ENCODE measurements at places on chromosomes 7 and 10.
A peak's percentile ranks its signal among the peaks of the same experiment; 100 is the strongest.

- no peak for DNase-seq
Measured at GRCh38 chr10:3950676-3951275, 165.8 kb upstream of the KLF6 start.

DNA sequence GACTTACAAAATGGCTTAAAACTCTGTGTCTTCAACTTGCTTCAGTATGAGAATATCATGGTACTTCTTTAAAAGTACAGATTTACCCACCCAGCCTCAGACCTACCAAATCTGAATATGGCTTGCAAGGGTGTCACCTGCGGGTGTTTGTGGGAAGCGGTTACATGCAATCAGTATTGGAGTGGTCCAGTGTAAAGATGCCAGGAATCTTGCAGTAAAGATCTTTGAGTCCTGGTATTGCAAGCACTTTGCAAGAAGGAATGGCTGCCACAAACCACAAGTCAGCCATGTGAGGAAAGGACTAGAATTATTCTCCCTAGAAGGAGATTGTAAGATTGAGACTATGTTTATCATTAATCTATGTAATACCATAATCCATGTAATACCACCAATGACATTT lies 115.1 kb downstream of the PON1 start:
- no peak for DNase-seq

GRCh38 chr7:101940830-101941229 lies 123.4 kb downstream of the CUX1 start:
- DNase-seq = peak; percentile 40

DNA sequence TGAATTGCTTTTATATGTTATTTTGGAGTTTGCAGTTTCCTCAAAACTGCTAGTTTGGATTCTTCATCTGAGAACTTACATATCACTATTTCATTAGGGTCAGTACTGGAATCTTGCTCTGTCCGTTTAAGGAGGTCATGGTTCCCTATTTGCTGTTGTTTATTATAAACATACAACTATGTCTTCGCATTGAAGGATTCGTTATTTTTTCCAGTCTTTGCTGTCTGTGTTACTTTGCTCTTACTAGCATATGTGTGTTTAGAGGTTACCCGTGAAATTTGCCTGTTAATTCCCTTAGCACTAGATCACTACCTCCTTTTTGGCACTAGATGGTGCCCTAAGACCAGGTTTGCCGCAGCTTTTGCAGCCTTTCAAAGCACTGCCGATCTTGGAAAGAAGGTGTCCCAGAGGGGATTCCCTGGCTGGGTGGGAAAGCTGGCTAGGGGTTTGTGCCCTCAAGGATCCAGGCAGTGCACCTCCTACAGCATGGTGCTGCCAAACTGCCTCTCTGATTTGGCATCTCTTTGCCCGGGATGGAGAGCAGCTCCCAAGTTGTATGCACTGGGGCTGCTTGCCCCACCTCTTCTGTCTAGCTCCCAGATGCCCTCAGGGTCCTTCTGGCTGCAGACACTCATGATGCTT lies 103.1 kb upstream of the APBB1IP start:
- DNase-seq = peak; percentile 53

- DNase-seq = no peak
Measured at GRCh38 chr7:15199482-15199881, 296.9 kb upstream of the DGKB start.

DNA sequence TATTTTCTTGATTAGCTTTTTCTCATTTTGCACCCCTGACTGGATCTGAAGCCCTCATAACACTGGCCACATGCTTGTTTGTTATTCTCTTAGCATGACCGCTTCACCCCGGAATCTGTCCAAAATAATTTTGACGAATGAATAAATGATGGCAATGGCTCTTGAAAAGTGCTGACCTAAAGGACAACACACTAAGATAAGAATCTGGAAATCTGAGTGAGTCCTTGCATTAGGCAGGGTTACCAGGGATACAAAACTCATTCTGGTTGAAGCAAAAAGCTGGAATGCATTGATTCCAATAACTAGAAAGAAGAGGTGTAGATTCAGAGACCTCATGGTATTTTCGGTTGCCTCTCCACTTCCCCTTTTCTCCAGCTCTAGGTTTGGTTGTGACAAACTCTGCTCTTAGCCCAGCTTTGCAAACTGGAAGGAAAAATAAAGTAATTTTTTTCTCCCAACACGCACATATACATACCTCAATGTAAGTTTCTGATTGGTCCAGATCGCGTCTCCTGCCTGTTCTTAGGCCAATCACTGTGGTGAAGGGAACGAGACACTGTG lies 157.4 kb downstream of the SKIDA1 start:
- no peak for DNase-seq

DNA sequence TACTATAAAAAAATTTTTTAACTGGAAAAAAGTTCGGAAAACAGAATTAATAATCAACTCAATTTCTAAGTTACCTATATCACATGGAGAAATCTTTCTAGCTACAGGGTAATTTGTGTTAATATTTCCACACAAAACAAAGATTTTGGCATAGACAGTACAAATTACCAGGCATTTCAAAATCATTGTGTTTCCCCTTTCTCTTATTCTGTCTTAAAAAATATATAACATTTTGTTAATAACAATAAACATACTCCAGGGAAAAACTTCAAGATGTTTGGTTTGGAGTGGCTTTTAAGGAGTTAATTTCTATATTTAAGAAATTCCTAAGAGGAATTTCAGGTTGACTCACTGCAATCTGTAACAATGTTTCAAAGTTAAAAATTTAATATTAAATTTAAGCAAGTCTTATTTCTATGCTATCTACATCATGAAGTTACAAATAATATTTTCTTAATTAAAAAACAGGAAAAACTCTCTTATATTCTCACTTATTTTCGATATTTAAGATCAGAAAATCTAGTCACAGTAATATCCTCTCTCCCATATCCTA lies 132.6 kb downstream of the NRBF2 start:
- DNase-seq = no peak

DNA sequence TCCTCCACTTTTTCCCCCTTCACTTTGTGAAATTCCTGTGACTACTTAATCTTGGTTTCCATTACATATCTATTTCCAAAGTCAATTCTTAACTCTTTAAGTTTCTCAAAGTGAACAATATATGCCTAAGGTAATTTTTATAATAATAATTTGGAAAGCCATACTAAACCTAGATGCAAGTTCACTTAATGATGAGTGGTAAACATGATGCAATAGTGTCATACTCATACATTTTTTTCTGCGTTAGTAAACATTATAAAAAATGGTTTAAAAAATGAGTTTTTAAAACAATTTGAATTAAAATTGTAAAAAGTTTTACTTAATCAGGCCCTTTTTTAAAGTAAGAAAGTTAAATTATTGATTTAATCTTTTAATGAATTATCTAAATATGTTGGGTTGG lies 659.4 kb upstream of the FZD8 start:
- no peak for DNase-seq

DNA sequence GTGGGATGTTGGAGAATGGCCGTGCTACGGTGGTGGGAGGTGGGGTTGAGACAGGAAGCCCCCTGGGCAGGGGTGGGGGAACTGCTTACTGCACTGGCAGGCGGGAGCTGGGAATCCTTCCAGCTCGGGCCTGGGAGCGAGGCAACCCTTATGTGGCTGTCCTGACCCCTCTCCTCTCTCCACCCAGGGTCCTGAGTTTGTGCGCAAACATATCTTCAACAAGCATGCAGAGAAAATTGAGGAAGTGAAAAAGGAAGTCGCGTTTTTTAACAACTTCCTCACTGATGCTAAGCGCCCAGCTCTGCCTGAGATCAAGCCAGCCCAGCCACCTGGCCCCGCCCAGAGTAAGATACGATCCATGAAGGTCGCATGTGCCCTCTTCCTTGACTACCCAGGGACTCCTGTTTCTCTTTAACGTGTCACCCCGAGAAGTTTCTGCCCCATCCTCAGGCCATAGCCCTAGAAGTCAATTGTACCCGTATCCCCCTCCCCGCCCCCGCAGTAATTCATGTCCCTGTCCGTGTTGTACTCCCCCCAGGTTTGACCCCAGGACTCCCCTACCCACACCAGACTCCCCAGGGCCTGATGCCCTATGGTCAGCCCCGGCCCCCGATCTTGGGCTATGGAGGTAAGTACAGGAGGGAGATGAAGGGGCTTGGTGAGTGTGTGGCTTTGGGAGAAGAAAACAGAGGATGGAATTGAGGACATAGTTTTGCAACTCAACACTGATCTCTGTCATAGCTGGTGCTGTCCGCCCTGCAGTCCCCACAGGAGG lies 1.8 kb downstream of the UFSP1 start:
- DNase-seq = no peak

DNA sequence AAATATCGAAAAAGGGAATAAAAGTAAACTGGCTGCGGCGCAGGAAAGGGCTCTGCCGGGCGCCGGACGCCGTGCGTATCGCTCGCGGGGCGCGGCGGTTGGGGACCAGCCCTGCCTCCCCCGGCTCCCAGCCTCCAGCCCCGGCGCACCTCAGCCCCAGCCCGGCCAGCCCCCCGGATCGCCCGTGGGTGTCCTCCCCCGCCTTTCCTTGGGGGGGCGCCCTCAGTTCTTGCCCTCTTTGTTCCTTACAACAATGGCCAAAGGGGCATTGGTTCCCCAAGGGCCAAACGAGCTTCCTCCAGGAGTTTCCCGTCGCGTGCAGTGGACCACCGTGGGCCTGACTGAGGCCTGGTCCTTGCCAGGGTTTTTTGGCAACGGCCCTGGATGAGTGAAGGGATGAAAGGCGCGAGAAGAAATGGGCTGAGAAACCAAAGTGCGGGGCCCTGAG lies 1.2 kb downstream of the MACROH2A2 start:
- DNase-seq = peak; percentile 45

GRCh38 chr7:44066111-44066460 lies 719 bp upstream of the PGAM2 start:
- DNase-seq = no peak

DNA sequence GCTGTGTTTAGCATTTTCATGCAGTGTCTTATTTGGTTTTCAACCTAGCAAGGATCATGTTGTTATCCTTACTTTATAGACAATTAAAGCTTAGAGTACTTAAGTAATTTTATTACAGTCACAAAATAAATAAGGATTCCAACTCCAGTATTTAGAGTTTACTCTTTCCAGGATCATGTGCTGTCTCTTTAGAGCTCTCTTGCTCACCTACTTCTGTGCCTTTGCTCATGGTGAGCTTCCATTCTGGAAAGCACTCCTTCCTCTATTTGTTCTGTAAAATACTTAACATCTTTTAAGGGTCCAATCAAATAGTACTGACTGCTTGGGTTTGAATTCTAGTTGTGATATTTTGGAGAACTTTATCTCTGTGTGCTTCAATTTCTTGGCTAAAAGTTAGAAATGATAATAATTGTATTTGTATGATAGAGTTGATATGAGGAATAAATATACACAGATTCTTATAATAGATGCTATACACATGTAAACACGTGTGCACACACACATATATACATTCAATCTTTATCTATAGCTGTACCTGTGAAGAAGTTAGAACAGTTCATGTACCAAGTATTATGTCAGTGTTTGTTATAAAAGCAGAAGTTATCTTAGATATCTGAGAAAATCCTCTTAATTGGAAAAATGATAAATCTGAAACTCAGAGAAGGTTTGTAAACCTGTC lies 18.2 kb upstream of the CALCR start:
- no peak for DNase-seq

GRCh38 chr10:84328418-84329195 lies at the start of gene CCSER2:
CCSER2 (plus strand) TSS chr10:84328589; CDS start chr10:84371053, 42,464 bp downstream.
- peak; percentile 100 for DNase-seq

DNA sequence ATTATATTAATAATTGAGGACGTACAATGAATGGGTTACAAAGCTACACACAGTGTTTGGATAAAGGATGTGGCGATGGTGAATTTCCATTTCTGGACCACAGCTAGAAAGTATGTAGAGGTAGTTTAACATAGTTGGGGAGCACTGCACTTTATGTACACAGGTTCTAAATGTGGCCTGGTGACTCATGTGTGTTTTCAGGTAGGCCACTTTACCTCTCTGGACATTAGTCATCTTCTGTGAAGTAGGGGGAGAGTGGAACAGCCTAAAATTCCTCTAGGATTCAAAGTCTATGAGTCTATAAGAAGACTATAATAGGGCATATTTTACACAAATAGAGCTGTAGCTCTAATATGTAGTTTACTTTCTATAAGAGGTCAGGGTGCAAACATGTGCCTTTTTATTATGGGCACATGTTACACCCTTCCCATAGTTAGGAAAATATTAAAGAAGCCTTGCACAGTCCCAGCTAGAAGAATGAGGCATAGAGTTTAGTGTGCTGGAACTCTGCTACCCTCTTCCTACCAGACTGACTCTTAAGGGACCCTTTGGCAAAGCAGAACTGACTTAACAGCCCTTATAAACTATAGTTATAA lies 594.9 kb downstream of the LRMDA start:
- no peak for DNase-seq

DNA sequence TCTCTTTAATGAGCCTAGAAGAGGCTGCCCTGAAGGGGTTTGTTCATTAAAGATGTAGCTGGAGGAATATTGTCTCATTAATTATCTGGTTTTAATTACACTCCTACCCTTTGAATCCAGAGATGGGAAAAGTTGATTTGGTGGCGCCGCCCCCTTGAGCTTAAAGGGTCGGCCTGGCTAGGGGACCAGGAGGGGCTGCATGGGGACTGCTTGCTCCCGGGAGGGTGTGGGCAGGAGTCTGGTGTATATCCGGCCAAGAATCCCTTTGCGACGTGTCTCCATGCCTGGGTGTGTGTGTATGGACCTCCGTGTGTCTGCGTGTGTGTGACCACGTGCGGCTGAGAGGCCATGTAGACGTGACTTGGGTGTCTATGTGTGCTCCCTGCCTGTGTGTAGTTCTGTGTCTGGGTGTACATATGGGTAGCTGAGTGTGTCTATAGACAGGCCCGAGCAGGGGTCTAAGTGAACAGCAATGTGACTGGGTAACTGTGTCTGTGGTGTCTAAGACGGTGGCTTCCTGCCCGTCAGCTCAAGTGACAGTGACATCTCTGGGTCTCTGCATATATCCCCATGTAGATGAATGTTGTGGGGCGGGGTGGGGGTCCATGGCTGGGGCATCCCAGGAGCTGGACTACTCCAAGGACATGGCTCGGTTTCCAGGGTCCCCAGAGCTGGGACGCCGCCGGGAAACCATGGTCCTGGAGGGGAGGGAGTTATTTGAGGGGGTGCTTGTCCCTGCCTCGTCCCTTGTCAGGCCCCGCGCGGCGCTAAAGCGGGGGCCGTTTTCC lies 10.7 kb downstream of the LBX1 start:
- peak; percentile 18 for DNase-seq

- DNase-seq = no peak
Measured at GRCh38 chr10:58897708-58898107, 278.7 kb upstream of the PHYHIPL start.

GRCh38 chr7:40815512-40815911 lies 680.7 kb downstream of the SUGCT start:
- no peak for DNase-seq

- no peak for DNase-seq
Measured at GRCh38 chr10:44974082-44974627, 4.5 kb downstream of the DEPP1 start.

DNA sequence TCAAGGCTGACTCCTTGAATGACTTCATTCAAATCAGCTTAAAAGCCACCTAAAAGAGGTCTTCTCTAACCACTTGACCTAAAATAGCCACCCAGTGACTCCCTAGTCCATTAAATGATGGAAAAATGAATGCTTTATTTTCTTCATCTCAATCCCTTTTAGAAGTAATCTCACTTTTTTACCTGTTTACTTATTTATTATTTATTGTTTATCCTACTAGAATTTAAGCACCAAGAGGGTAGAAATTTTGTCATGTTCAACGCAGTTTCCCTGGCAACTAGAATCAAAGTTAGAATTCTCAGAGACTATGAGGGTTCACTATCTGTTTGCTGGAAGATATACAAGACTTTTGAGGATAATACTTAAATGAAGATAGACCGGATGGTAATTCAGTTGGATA lies at the start of gene LIPJ:
LIPJ (plus strand) TSS at position 301 of the 400 bp plus-strand sequence. CDS start 3,926 bp downstream, outside the sequence.
- DNase-seq = no peak

GRCh38 chr10:102581981-102582580 lies 62.2 kb upstream of the TRIM8 start:
- DNase-seq = no peak

Measured in nephron progenitor cell (in vitro differentiated cells).